ENCODE measurements at places on chromosomes 7 and 10.
A peak's percentile ranks its signal among the peaks of the same experiment; 100 is the strongest.

DNA sequence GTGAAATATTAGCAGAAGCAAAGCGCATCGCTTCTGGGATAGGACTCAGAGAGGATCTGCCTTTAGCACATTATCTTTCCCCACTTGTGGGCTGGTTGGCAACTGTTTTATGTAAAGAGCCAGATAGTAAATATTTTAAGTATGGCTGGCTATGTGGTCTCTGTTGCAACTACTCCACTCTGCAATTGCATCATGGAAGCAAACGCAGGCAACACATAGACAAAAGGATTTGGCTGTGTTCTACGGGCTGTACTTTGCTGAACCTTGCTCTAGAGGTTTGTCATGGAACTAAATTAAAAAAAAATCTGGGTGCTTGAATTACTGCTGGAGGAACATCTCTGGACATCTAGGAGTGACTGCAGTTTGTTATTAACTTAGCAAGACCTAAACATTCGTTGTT lies 307.8 kb upstream of the TPK1 start:
- DNase-seq = no peak

- DNase-seq = no peak
Measured at GRCh38 chr7:47258798-47259197, 323.1 kb downstream of the TNS3 start.

- no peak for DNase-seq
Measured at GRCh38 chr7:151704960-151705635, 171.8 kb downstream of the PRKAG2 start.

DNA sequence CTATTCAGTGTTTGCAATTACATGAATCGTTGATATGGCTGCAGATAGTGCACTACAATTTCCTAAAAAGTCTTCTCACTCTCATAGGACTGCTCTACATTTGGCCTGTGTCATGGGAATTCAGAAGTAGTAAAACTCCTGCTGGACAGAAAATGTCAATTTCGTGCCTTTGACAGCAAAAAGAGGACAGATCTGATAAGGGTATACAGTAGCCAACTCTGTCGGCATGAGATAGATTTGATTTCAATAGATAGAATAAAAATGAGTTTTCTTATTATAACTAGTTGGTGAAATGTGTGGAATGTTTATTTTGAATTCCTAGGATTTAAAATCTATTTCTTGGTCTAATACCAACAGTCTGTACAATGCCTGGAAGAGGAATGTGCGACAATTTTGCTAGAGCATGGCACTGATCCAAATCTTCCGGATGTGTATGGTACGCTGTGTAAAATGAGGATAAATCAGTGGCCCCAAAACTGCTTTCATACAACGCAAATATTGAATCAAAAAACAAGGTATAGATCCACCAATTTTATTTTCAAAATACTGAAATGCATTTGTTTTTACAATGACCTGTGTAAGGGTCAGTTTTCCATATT lies 133.5 kb upstream of the CDK13 start:
- no peak for DNase-seq

DNA sequence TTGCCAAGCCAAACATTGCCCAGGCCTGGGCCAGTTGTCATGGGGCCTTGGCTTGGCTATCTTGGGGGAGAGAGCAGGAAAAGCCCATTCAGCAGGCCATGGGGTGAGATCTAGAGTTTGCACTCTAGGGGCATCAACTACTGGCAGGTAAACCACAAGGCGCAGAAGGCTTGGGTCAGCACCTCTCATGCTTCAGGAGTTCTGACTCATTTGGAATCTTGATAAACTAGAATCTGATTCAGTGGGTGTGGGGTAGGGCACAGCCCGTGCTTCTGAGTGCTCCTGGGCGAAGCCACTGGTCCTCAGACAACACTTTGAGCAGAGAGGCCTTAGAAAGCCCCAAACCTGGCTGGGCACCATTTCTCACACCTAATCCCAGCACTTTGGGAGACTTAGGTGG lies 81.1 kb downstream of the RGS10 start:
- DNase-seq = no peak

GRCh38 chr10:128468462-128468861 lies 342.2 kb upstream of the MKI67 start:
- no peak for DNase-seq

- no peak for DNase-seq
Measured at GRCh38 chr7:129431911-129432643, 2.2 kb upstream of the STRIP2 start.

DNA sequence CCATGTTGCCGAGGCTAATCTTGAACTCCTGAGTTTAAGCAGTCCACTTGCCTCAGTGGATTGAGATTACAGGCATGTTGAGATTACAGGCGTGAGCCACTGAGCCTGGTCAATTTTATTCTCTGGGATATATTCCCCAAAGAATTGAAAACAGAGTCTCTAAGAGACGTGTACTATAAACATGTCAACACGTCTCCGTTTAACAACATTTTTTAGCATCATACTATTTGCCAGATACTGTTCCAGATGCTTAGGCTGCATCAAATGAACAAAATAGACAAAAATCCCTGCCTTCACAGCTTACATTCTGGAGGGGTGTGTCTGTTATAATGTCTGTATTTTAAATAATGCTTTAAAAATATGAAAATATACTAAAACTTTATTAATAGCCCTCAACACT lies 54.1 kb upstream of the PRKG1 start:
- no peak for DNase-seq

DNA sequence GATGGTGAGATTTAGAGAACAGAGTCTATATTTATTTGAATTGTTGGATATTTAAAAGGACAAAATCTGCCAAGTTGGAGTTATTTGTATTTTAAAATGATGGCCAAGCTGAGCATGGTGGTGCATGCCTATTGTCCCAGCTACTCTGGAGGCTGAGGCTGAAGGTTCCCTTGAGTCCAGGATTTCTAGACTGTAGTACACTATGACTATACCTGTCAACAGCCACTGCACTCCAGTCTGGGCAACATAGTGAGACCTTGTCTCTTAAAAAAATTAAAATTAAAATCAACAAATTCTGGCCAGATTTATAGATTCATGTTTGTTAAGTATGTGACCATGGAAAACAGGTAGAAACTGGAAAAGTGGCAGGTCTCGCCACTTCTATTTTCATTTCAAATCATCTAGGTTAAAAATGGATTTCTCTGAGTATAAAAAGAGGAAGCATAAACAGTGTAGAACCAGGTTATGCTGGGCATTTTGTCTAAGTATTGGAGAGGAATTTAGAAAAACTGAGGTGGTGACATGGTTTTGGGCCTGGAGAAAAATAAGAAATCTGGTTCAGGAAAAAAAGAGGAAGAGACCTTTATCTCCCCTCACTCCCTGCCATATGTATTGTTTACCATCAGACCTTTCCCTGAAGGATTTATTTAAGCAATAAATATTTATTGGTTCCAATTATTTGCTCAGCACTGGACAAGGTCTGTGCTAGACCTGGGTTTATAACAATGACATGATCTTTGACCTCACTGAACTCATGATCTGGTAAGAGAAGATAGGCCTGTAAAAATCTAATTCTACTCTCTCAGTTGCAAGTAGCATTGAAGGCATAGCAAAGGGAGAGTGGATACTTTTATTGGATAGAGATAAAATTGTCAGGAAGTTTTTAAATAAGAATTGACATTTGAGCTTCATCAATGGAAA lies 134.2 kb downstream of the TSPAN12 start:
- no peak for DNase-seq

DNA sequence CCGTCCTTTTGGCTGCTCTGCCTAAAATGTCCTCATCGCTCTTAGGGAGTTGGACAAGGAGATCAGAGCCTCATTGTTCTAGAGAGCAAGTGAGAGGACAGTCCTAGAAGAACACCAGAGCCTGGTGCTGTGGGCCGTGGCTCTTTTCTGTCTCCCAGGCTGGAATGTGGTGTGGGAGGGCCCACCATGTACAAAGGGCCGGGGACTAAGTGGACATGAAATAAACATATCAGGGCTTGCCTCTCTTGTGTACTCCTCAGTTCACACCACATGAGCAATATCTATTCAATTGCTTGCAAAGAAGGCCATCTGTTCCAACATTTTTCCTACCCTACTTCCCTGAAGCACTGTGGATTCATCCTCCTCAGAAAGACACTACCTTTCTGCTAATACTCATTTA lies 510.4 kb downstream of the SUGCT start:
- no peak for DNase-seq

DNA sequence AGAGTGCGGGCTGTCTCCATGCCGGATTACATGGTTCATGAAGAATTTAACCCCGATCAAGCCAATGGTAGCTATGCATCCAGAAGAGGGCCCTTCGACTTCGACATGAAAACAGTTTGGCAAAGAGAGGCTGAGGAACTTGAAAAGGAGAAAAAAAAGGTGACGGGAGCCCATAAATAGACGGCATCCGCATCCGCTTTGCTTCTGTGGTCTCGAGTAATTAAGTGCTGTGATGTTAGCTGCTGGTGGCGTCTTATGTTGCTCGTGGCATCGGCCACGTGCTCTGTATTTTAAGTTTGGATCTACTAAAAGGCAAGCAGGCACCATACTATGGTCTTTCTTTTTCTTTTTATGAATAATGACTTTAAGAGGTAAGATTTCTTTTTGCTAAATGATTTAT lies 11.1 kb downstream of the C7orf57 start:
- DNase-seq = peak; percentile 4
